Dermis microvascular lymphatic vessel endothelial cell (primary cell): ENCODE measurements at places on chromosomes 2 and 18.

DNA sequence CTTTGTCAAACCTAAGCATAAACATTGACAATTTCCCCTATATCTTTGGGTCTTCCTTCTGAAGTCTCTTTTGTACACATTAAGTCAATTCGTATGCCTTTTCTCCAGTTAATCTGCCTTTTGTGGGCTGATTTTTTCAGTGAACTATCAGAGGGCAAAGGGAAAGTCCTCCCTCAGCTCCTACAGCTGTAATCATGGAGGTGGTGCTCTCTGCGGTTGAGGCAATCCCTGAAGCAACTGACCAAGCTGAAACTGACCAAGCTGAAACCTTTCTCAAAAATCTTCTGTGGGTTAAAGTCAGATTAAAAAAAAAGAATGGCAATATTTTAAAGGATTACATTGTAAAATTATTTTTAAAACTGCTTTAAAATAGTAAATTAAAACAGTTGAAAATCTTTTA, 105.8 kb upstream of the DNAJC10 start:
- DNase-seq: no peak

GRCh38 chr2:30505500-30506180, 58.6 kb downstream of the LCLAT1 start:
- DNase-seq: no peak

DNA sequence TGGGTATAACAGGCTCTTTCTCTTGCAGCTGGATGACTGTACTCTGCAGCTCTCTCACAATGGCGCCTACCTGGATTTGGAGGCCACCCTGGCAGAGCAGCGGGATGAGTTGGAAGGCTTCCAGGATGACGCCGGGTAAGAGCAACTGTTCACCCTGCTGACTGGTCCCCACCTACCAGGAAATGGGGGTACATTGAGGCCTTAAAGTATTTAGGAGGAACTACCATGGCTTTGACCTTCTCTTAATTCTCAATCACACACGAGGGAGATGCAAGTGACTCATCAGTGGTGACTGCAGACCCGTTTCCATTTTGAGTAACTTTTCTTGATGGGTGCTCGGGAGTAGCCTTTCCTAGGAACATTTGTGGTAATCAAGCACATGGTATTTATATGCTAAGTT, 58.0 kb downstream of the FHOD3 start:
- no peak for DNase-seq

GRCh38 chr18:8942021-8942908, 160.2 kb upstream of the NDUFV2 start:
- DNase-seq: no peak

- DNase-seq: no peak
Measured at GRCh38 chr2:187358531-187358930, 89.5 kb downstream of the CALCRL start.

DNA sequence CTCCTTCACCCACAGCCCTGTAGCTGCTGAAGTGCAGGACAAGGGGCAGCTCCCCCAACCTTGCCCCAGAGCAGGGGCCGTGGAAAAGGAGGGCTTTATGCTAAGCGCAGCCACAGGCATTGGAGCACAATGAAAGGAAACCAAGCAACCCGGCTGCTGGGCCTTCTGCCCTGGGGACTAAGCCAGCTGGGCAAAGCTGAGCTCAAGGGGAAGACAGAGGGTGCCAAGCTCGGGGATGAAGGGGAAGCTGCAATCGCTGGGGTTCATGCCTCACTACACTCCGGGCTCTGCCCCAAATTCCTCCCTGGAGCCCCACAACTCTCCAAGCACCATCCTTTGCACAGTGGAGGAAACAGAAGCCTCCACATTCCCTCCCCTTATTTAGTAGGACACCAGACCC, 12.4 kb downstream of the SFXN5 start:
- no peak for DNase-seq

- no peak for DNase-seq
Measured at GRCh38 chr2:202221873-202222272, 16.5 kb downstream of the SUMO1 start.

GRCh38 chr2:175935289-175936181, 66.5 kb downstream of the LNPK start:
- DNase-seq: no peak
